ENCODE measurements at places on chromosomes 7 and 10. TPM values are rescaled to one million over a fixed set of nuclear protein-coding genes. Genes with fewer than 3 reads are reported as not detected.

TRIM4 gene
- total RNA-seq = 25.8 TPM

NPSR1 gene
- not detected for total RNA-seq

TMEM26 gene
- total RNA-seq = not detected

IDI2 gene
- not detected for total RNA-seq

LRRC72 gene
- total RNA-seq = not detected

PLXDC2 gene
- total RNA-seq = 1.1 TPM

FGFBP3 gene
- total RNA-seq = 0.33 TPM

KAZALD1 gene
- 0.40 TPM for total RNA-seq

SPAM1 gene
- not detected for total RNA-seq

FANK1 gene
- total RNA-seq = 1.9 TPM

CYP26C1 gene
- total RNA-seq = 0.30 TPM

SYT15B gene
- total RNA-seq = not detected
